ENCODE measurements at places on chromosomes 3 and 15.

GRCh38 chr15:85723960-85724945 is 70.5 kb downstream of the KLHL25 start:
- no peak for DNase-seq

DNA sequence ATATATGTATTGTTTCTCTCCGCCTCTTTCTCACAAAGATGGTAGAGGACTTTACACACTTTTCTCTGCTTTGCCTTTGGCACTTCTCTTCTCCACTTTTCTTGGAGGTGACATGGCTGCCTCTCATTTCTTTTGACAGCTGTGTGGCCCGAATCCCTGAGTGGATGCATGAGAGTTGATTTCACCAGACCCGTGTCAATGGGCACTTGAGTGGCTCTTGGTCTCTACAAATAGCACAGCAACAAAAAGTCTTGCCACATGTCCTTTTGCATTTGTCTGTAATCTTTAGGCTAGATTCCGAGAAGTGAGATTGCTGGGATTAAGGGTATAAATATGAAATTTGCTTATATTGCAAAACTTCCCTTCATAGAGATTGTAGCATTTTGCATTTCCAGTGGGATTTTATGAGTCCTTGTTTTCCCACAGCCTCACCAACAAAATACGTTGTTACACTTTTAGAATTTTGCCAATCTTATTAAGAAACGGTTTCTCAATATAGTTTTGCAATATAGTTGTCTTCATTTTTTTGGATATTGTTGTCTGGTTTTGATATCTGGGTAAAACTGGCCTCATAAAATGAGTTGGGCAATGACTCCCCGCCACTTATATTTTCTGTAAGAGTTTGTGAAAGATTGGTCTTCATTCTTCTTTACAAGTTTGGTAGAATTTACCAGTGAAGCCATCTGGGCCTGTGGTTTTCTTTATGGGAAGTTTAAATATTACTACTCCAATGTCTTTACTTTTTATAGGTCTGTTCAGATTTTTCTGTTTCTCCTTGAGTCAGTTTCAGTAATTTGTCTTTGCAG is 5.2 kb upstream of the TRPM1 start:
- no peak for DNase-seq

- no peak for DNase-seq
These were observed 23.7 kb downstream of the LRRK1 start for GRCh38 chr15:100942656-100943425.

DNA sequence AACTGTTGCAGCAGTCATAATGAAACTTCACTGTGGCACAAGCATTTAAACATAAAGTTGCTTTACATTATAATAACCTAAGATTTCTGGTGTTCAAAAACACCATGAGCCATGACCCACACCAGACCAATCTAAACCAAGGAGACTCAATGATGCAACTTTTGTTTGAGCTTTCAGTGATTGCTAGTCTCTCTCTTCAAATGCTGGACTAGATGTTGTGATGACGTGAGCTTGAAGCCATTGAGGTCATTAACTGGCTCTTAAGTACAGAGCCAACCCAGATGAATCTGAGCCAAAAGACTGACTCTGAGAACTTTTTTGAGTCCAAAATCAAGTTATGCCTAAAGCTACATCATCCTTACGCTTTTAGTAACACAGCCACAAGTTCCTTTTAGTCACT is 36.5 kb downstream of the ATR start:
- no peak for DNase-seq

DNA sequence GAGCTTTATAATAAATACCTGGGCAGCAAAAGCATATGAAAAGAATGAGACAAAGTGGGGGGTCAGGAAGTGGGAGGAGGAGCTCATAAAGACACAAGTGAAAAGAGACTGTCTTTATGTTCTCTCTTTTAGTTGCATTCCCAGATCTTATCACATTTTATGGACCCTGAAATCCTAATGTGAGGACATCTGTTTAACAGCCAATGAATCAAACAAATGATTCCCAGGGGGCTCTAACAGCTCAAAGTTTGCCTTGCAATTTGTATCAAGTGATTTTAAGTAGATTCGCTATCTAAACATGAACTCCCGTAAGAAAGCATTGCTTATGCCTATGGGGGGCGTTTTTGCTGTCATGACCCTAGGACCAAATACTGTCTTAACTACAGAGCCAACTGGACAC is 332.3 kb upstream of the CNTN4 start:
- DNase-seq = no peak

Measured in activated B cell treated with CpG ODN at 0.5 μM for 24 hours (primary cell).